Head of caudate nucleus (tissue), 42 donors: ENCODE measurements at places on chromosomes 2 and 18.

DNA sequence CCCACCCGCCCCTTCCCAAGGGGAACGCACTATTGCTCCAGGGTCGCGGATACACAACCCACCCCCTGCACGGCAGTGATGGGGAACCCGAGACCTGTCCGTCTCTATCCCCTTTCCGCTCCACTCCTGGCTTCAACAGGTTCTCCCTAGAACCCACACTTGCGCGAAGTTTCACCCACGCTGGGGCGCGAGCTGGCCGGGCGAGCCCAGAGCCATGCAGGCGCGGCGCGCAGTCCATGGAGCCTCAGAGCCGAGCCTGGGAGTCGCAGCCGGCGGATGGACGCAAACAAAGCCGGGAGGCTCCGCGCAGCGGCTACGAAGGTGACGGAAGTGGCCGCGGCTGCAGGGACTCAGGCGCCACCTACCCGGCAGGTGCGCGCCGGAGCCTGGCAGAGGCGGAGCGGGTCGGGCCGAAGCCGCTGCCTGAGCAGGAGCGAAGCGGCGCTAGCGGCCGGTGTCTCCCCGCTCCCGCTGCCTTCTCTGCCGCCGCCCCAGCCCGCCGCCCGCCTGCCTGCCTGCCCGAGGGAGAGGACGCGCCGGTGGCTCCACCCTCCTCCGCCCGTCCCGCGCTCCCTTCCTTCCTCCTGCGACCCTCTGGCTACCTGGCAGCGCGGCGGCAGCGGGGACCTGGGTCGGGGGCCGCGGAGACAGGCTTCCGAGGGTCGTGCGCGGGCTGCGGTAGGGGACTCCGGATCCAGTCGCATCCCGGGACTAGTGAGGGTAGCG lies 14.0 kb downstream of the ALPG start:
- DNase-seq: no peak

DNA sequence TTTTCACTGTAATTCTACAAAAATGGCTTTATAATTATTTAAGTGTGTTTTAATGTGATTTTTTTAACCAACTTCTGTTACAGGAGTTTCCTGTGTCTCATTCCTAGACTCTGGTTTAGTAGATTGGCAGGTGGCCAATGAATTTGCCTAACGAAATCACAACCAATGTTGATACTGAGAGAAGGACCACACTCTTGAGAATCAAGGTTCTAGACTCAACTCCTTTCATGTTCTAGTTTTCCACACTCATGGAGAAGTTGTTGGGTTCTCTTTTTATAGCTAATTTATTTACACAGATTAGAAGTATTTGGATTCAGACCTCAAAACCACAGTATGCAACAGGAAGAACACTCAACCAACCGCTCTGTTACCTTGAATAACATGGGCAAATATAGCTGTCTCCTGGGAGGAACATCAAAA lies 22.6 kb upstream of the USP34 start:
- DNase-seq: no peak

DNA sequence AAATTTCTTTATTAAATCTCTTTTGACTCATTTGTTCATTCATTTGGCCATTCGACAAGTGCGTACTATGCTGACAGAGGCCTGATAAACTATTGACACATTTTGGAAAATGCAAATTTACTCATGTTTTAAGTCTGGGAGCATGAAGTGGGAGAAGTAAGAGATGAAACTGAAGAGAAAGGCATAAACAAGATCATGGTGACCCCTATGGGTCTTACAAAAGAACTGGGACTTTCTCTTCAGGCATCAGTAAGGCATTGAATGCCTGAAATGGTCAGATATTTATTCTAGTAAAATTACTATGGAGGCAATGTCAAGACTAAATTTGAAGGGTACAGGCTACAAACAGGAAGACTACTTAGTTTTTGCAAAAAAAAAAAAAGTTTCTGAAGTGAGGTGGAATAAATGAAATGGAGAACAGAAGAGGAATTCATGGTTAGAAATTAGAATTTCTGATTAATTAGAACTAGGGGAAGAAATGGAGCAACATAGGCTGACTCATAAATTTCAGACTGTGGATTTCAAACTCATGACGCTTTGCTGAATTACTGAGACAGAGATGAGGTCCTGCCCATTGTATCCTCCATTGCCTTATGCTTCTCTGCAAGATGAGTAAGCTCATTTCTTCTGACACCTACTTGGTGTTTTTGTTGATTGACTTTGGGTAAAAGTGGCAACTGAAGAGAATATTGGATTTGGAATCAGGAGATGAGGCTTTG lies 32.7 kb downstream of the VSNL1 start:
- DNase-seq: no peak

DNA sequence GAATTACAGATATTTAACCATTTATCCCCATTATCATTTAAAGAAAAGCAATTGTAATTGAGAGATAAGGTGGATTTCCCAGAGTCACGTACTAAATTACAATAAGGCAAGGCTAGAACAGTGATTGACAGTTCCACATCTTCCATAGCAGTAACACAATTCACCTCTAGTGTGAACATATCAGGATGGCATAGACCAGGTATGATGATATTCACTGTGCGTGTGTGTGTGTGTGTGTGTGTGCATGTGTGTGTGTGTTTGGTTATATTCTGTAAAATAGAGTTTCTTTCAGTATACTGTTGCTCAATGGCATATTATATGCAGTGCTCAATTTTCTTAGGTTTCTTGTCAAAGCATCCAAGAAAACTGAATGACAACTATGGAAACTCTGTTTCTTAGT lies 1.7 kb downstream of the SCN2A start:
- DNase-seq: no peak

GRCh38 chr2:148882051-148882450 lies 7.0 kb downstream of the KIF5C start:
- no peak for DNase-seq

DNA sequence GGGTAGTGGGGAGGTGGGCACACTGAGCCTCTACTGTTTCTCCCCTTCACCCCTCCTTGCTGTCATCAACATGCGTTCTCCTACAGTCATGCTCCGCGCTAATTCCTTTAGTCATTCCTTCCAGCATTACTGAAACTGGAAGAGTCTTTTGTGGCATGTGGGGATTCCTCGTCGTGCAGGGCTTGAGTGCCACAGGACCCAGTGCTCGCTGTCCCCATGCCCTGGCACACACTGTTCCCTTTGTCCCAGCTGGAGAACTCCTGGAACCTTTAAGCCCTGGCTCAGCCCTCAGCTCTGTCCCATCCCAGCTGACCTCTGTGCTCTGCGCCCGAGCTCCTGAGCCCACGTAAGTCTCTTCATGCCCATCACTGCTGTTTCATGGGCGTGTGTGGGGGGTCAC lies 42.1 kb downstream of the ODC1 start:
- DNase-seq: no peak

GRCh38 chr18:22032392-22032961 lies 136.9 kb upstream of the GATA6 start:
- DNase-seq: no peak

DNA sequence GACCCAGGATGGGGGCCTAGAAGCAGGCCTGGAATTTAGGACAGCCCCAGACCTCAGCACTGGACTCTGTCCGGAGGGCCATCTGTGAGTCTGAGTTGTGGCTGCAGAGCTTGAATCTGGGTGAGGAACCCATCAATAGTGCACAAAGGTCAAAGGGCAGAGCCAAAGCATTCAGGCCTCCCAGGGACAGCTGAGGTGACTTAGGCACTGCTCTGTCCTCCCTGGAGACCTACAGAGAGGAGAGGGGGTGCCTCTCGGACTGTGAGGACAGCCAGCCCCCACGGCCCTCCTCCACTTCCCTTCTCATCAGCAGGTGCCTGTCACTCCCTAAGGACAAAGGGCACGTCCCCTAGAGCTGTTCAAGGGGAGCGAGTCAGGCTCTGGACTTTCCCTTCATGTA lies 25.1 kb upstream of the PRLH start:
- no peak for DNase-seq

DNA sequence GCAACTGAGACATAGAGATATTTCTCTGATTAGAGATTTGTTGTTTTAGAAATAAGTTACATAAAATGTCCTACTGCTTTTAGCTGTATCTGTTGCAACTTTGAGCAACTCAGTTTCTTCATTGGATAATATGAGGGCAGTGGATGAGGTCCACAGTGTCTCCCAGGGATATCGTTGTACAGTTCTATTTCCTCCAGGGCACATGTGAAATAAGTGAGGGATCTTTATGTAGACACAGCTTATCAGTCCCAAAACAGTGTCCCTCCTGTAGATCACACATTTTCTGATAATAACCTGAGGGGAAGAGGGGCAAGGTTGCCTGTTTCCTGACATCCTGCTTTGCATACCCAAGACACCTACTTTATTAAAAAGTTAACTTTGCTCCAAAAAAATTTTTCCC lies 1231.2 kb upstream of the ZEB2 start:
- no peak for DNase-seq

- DNase-seq: no peak
Measured at GRCh38 chr2:216693414-216694080, 1.8 kb downstream of the IGFBP5 start.

DNA sequence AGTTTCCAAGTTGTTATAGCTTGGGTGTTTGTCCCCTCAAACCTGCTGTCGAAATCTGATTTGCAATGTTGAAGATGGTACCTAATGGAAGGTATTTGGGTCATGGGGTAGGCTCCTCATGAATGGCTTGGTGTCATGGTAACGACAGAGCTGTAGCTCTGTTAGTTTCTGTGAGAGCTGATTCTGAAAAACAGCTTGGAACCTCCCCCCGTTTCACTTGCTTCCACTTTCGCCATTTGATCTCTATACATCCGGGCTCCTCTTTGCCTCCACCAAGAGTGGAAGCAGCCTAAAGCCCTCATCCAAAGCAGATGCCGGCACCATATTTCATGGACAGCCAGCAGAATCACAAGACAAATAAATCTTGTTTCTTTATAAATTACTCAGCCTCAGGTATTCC lies 1035.1 kb upstream of the SLC39A10 start:
- no peak for DNase-seq

GRCh38 chr2:44952143-44952805 lies 10.8 kb downstream of the SIX3 start:
- DNase-seq: no peak

- DNase-seq: no peak
Measured at GRCh38 chr2:119718501-119719260, 39.7 kb downstream of the TMEM177 start.

- no peak for DNase-seq
Measured at GRCh38 chr2:165645930-165646831, 147.9 kb downstream of the GALNT3 start.

- DNase-seq: peak; percentile 78
Measured at GRCh38 chr2:219552382-219553167, 8.7 kb downstream of the TMEM198 start.

DNA sequence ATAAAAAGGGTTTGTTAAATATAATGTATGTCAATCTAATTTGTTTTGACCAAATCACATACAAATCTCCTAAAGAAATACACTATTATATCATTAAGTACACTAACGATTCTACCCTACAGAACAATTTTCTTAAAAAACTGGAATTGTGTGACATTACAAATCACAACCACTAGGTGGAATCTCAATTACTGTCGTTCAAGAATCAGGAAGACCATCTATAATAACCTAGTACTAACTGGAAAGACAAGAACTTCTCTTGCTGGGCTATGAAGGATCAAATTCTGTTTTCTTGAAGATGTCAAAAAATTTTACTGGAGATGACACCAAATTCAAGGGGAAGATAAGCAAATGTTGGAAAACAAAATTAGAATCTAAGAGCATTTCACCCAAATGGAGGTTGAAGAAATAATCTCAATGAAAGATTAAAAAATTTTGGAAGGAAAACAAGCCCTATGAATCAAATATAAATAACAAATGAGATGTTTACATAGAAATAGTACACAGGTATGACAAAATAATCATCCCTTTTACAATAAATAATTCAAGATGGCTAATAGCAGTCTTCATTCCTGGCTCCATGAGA lies 110.9 kb downstream of the STK39 start:
- no peak for DNase-seq

- peak; percentile 8 for DNase-seq
Measured at GRCh38 chr2:211745295-211746097, 793.1 kb downstream of the ERBB4 start.

DNA sequence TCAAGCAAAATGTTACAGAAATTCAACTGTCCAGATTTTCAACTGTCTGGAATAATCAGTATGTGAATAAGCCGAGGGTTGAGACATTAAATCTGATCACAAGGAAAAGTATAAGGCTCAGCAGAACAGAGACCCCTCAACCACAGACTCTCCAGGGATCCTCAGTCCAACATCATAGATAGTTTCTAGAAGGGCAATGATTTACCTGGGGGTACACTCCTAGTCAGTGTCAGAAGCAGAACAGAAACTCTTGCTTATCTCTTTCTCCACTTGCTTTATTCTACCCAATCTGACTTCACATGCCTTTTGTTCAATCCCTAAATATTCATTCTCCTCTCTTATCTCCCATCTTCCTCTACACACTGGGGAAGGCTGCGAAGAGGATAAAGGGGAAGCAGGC lies 36.4 kb downstream of the ICOS start:
- no peak for DNase-seq

DNA sequence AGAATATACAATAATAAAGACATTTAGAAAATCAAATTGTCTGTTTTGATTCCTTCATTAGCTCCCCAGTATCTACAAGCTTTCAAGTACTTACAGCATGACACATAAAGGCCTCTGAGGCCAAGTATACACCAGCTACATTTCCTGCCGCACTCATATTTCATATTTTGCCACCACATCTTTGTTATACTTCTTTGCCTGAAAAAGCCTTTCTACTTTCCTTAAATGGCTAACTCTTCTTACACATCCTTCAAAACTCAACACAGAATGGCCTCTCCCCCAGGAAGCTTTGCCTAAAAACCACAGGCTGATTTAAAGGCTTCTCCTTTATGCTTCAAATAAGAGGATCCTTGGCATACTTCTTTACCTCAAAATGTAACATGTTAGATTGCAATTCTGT lies 4.5 kb downstream of the STK17B start:
- DNase-seq: no peak
